ENCODE measurements at places on chromosomes 3 and 15.
A peak's percentile ranks its signal among the peaks of the same experiment; 100 is the strongest.

- DNase-seq, result no peak
Observed at GRCh38 chr3:177929310-177929709, 606.9 kb upstream of the KCNMB2 start.

- no peak for DNase-seq
Observed at GRCh38 chr15:31458596-31459399, 132.2 kb downstream of the KLF13 start.

DNA sequence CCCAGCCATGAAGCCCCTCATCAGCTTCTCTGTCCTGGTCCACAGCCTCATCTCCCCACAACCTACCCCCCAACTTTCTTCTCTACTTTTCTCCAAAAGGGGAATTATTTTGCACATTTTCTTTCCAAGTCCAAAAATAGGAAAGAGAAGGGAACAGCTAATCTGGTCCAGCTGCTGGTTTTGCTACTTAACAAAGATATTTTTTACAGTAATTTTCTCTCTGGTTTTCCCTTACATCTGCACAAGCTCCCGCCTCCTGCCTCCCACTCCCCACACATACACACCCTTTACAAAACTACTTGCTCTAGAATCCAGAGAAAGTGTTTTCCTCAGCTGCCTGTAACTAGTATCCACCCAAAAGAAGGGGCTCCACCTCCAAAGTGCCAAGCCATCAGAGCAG lies 177.2 kb downstream of the POLR2M start:
- DNase-seq, result no peak

DNA sequence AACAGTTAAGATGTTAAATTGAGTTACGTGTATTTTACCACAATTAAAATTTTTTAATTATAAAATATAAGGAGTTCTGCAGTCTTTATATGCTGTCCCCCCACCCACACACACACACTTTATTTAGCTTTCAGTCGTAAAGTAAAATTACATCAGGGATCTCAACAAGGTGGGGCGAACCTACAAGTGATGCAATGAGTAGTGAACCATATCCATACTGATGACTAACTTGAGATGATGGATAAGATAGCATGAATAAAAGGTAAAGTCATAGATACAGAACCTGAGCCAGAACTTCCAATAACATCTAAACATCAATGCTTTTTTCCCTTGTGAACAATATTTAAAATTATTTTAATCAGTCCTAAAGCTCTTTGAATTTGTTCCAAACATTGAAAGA lies 77.2 kb downstream of the VPS13C start:
- no peak for DNase-seq

- no peak for DNase-seq
Observed at GRCh38 chr15:66070220-66070934, 183.2 kb downstream of the MEGF11 start.

- DNase-seq, result no peak
Observed at GRCh38 chr3:48477959-48478520, 25.9 kb downstream of the SHISA5 start.

DNA sequence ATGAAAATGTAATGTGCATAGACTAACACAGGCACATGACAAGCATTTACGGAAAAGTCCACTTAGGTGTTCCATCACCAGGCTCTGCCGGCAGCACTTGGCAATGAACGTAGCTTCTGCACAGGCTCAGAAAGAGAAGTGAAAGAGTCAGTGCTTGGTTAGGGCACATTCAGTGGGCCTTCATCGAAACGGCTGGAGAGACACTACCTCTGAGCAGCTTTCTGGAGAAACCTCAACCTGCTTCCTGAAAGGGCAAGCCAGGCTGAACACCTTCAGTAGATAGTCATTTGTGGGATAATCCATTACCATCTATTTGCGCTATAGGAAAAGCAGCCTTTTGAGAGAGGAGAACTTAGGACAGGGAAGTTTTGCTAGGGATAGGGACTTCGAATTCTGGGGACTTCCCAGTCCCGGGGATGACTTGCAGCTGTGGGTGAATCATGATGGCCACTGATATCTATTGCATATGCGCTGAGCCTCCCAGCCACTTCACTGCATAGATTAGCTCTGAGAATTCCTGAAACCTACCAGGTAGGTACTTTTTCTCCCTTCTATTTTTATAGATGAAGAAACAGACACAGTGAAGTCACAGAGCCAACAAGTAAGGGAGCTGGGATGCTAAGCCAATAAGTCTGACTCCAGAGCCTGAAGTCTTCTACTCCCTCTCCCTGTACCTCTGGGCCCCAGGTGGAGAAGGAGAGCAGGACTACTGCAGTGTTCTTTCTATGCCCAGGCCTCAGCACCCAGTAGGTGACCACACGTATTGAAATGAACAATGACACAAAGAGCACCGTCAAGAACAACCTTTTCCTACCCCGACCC lies 4.2 kb upstream of the SH2D7 start:
- DNase-seq, result no peak

GRCh38 chr15:95557226-95558046 lies 773.1 kb upstream of the NR2F2 start:
- DNase-seq, result no peak

DNA sequence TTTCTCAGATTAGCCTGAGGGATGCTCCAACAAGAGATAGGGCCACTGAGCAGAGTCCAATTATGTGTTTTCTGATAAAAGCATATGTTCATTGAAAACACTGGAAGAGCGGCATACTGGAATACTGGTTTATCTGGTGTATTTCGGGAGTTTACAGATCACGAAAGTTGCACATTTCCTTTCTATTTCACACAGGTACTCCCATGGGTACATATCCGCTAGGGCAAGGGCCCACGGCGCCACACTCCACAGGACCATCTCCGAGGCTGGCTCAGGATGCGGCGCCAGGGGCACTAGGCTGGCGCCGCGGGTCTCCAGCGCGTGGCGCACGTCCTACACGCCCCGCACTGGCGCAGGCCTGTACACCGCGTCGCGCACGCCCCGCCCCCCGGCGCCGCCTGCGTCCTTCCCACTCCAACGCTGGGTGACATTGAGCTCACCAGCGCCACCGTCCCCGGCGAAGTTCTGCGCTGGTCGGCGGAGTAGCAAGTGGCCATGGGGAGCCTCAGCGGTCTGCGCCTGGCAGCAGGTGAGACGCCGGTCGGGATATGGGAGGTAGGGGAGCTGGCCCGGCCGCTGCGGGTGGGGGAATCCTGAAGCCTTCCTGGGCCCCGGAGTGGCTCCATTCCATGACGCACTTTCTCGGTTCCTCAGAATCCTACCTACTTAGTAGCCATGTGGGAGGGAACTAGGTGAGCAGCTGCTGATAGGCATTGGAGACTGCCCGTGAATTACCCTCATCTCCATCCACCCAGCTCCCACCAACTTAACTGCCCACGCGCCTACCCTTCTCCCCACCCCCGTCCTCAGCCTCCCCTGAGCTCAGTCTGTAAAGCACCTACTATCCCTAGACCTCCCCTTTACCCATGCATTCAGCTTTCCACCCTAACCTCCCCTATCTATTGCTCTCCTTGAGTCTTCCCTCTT lies at the start of gene FAM162A:
Gene FAM162A, plus strand, starts transcription at position 412 of the 927 bp plus-strand sequence. Its CDS starts 84 bp downstream, at position 496.
- DNase-seq, result peak; percentile 90

- no peak for DNase-seq
Observed at GRCh38 chr3:190499122-190499521, 14.8 kb upstream of the IL1RAP start.

DNA sequence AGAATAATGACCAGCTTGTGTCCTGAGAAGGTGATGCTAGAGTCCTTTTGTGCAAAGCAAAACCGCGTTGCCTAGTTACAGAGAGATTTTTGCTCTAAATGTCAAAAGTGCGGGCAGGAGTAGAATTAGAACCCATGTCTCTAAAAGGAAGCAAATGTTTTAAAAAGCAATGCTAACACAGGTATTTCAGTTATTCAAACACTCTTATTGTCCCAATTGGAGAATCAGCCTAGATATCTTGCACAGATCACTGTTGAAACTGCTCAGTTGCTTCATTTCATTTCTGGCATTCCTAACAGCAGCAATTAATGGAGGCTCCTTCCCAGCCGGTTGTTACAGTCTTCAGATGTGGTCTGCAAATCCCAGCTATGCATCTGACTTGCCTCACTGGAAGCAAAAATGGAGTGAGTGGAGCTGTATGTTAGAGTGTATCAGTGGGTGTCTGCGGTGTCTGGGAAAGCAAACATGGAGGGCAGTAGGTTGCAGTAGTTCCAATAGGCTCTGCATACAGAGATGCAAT lies 55.6 kb upstream of the SEMA6D start:
- no peak for DNase-seq

DNA sequence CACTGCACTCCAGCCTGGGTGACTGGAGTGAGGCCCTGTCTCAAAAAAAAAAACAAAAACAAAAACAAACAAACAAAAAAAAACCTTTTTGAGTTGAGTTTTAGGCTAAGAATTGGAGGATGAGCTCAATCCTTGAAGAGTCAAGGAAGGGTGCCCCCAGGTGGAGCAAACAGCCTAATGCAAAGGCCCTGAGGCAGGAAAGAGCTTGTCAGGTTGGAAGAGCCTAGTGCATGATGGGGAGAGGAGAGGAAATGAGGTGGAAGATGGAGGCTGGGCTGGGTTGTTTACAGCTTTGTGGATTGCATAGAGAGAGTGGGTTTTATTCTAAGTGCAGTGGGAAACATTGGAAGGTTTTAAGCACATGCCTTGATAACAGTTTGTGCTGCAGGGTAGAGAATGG lies 2.1 kb upstream of the SNX22 start:
- DNase-seq, result no peak

GRCh38 chr3:10195366-10196089 lies 30.8 kb downstream of the IRAK2 start:
- no peak for DNase-seq

DNA sequence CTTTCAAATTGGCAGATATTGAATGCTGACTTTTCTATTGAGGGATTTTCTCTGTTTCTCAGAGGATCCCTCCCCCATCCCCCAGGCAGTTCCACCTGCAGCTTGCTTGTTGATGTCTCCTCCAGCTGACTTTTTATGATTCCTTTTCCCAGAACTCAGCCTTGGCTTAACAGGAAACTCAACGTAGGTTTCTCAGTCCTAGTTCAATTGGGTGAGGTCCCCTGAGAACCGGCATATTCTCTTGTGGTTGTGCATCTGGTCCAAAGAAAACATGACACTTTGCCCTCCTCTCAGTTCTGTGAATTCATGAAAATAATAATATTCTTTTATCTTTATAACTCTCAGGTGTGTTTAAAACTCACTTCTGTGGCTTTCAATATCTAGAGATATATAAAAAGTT lies 1222.1 kb downstream of the OTOL1 start:
- DNase-seq, result no peak

- no peak for DNase-seq
Observed at GRCh38 chr3:80785875-80786274, 975.6 kb downstream of the GBE1 start.

- no peak for DNase-seq
Observed at GRCh38 chr3:184440151-184440550, 60.3 kb downstream of the CHRD start.

GRCh38 chr3:8555725-8556472 lies 54.3 kb downstream of the LMCD1 start:
- DNase-seq, result no peak

- DNase-seq, result no peak
Observed at GRCh38 chr15:79535536-79535935, 103.4 kb downstream of the MINAR1 start.

DNA sequence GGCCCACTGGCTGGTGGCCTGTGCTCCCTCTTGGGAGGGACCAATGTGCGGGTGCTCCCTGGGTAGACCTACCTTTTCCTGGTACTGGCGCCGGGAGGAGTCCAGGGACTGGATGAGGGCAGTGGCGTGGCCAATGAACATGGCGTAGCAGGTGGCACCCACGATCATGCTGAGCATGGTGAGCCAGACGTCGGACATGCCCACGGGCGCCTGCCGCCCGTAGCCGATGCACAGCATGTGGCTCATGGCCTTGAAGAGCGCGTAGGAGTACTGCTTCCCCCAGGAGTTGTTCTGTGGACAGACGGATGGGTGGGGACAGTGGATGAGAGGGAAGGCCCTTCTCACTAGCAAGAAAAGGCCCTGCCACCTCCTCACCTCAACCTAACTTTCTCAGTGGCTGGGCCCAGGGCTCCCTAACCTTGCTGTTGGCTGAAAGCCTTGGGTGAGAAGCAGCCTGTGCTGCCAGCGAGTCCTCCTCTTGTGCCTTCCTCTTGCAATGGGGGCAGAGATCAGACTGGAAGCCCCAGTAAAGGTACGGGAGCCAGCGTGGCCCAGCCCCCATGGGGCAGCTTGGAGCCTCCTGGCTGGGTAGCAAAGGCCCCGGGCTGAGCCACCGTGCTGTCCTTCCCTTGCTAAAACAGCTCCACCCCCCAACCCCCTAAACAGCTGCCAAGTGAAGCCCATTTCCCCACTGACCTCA lies 39.1 kb downstream of the HCN4 start:
- no peak for DNase-seq

DNA sequence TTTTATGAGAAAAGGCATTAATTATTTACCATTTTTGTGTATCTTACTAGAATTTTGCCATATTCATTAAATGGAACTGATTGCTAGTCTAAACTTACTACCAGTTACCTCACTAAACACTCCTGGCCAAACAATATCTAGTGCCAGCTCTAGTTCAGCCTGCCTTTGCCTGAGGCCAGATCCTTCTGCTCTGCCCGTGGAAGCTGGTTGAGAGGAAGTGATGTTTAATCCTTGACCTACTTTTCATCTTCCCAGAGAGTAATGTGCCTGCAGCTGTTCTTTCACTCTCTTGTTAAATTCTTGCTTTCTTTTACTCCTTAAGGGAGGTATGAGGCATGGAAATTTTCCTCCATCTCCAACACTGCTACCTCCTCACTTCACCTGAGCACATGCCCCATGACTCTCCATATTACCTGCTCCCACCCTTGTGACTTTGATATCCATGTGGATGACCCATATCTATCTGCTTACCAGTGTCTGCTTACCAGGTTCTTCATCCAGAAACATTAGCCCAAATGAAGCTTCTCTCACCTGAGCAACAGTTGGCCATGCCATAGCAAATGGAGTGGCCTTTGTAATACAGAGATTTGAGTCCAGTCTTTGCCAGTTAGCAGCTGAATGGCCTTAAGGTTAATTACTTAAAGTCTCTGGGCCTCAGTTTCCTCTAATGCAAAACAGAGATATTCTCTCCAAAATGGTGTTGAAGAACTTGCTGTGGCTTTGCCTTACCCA lies 53.4 kb downstream of the UBE2E1 start:
- DNase-seq, result no peak

DNA sequence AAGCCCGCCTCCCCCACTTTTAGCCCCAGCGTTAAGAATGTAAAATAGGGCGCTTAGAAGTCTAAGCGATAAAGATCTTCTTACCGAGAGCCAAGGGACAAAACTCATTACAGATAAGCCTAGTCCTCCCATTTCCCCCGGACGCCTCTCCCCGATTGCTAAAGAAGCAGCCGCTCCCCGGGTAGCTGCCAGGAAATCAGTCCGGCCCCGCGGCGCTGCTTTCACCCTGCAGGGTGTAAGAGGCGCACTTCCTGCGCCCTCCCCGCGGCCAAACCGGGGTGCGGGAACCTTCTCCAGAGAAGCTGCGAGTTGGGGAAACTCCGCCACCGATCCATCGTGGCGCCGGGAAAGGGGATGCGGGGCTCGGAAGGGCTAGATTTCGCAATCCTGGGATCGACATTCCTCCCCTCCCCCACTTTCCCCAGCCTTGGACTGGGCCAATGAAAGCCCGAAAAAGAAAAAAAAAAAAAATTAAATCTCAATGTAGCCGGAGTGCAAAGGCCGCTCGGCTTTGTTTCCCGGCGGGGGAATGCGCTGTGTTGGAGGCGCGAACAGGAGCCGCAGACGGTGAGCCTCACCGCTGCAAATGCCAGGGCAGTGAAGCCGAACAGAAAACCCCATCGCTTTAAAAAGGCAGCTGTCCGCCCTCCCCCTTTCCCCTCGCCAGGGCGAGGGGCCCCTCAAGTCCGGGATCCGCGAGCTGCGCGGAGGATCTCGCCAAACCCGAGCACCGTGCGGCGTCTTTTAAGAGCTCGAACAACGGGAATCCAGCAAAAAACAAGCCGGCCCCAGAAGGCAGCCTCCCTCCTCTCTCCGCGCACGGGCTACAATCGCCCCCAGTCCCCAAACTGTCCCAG lies 626 bp upstream of the PTPRG start:
- DNase-seq, result no peak
